Right atrium auricular region (tissue), 2 donors: ENCODE measurements at places on chromosomes 11 and 22.

DNA sequence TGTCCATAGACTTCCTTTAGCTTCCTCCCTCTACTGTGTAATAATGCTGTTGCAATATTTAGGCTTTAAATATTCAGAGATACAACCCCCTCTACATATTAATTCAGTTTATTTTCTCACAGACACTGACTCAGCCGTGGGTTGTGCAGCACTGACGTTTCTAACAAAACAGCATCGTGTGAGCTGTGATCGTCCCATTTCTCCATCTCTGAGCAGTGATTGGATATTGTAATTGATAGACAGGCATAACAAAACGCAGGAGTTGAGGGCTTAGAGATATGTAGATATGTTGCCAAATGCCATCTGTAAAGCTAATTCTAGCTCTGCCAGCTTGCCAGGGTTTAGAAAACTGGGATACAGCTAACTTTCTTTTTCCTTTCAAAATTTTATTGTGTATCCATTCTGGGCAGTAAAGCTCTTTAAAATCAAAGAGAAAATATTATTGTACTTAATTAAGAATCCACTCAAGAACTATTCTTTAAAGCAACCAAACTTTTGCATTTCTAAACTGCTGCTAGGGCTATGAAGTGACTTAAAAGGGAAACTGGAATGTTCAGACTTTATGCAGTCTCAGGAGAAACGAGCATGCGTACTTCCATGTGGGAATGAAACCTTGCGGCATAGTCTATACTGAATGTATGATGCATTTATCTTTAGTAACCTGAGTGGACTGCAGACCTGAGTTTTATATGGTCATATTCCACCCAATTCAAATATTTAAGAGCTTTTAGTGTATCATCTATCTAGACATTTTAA, 22.7 kb downstream of the BTBD10 start:
- no peak for DNase-seq

DNA sequence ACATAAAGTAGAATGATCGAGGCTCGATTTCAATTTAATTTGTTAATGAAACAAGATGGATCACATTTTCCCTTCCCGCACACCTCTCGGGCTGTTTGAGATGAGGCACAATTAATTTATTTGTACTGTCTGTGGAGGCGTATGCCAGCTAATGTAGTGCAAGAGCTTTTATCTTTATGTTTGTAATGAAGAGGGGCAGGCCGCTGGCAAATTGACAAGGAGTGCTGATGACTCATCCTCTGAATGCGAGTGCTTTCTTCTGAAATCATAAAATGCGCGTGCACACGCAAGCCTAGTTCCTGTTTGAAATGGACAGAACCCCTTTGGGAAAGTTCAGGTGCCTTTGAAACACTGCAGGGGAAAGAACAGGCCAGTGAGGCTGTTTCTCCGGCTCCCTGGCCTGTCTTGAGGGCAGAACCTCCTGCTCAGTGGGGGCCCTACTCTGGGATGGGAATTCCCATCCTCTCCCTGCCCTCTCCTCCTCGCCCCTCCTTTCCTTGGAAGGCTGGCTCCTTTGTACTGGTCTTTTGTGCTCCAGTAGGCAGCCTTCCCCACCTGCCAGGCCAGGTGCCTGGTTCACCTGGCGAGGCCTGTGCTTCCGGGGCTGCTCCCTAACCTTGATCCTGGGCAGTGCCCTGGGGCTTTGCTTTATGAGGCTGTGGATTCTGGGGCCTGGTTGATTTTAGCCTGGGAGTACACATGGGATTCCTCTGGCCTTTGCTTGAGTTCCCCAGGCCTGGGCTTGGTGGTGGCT, 50.3 kb downstream of the TEAD1 start:
- peak; percentile 92 for DNase-seq

DNA sequence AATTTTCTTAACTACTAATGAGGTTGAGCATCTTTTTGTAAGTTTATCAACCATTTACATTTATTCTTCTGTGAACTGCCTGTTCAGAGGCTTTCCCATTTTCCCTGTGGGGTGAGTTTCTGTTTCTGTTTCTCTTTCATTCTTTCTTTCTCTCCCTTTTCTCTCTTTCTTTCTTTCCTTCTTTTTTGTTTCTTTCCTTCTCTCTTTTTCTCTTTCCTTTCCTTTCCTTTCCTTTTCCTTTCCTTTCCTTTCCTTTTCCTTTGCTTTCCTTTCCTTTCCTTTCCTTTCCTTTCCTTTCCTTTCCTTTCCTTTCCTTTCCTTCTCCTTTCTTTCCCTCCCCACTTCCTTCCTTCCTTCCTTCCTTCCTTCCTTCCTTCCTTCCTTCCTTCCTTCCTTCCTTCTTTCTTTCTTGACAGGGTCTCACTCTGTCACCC, 8.0 kb upstream of the ZBED5 start:
- DNase-seq, result no peak

GRCh38 chr11:59814021-59814420, 3.4 kb upstream of the MRPL16 start:
- no peak for DNase-seq

- no peak for DNase-seq
These were observed 7.4 kb downstream of the ETS1 start for GRCh38 chr11:128579798-128580504.

- no peak for DNase-seq
These were observed 30.4 kb downstream of the CYP2R1 start for GRCh38 chr11:14861680-14862079.

DNA sequence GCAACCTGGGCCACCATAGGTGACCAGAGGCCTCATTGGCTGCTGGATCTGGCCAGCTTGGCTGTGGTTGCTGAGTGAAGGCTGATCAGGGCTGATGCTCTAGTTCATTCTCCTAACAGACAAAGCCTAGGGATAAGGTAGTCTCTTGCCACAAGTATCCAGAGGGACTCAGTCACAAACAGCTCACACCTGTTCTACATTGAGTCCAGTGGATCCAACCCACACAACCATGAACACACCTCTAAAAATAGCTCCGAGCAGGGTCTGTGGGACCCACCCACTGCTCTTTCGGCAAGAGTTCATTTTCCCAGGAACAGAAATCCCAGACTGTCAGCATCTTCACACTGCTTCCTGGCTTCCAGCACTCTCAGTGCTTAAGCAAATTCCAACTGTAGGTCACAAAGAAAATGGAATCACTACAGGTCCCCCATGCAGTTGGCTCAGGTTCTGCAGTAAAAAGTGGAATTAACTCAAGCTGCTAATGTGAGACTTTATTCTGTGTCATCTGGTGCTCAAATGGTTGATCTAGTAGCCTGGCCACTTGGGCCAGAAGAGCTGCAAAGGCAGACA, 67.3 kb downstream of the PPFIBP2 start:
- no peak for DNase-seq

DNA sequence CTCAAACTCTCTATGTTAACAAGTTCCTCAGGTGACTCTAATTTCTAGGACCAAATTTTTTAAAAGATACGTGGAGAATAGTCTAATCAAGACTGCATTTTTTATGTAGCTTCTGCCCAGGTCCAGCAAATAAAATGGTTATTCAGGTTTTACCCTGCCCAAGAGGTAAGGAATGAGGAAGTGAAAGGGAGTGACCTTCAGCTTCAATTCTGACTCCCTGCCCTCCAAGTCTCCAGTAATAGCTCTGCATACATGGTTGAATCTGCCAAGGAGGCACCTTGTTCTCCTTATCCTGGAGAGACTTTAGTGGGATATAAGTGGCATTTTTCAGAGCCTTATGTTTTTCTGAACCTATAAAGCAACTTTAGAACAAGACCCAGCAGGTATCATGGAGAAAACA, 15.5 kb downstream of the MUC15 start:
- DNase-seq, result no peak

GRCh38 chr11:95760941-95761340, 28.6 kb downstream of the FAM76B start:
- DNase-seq, result no peak

DNA sequence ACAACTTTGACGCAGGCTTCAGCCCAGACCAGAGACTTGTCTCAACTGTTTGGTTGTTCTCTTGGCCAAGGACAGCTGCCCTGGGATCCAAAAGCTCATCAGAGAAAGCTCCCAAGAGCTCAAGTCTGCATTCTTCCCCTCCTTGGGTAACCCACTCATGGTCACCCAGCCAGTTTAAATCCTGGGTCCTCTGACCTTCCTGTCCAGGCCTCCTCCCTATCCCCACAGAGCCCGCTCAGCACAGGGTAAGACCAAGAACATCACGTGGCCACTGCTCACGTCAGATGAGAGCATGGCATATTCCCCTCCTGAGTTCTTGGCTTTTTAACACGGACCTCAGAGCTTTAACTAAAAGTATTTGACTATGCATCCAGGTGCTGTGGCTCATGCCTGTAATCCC, 25.8 kb downstream of the TSKU start:
- peak; percentile 55 for DNase-seq

DNA sequence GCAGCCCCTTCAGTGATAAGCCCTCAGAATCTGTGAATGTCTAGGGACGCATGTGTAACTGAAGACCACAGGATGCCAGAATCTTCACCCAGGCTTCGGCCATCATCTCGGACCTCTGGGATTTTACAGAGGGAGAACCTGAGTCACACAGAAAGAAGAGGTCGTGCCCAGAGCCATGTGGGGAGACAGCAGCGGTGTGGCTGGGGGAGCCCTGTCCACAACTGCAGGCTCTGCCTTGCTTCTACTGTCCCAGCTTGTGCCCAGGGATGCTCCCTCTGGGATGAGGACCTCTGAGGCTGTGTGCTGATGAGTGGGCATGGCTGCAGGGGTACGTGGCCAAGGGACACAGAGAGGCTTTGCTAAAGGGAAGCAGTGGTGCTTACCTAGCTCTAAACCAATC, 582.0 kb downstream of the TBC1D22A start:
- peak; percentile 40 for DNase-seq

DNA sequence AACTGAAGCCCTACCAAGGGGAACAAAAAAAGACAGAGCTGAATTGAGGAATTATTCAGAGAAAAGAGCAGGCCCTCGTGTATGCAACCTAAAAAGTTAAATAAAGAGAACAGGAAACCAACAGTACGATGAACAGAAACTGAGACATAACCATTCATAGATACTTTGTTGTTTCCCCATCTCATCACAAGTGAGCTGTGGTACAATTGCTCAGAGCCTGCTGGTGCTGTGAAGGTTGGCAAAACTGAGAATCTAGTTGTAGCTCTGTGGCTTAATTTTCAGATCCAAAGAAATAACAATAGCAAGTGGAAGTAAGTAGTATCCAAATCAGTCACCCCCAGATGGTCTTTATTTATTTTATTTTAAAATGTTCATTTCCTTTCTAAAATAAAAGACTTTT, 37.7 kb upstream of the BLID start:
- DNase-seq, result no peak

GRCh38 chr11:72433455-72434036, 785 bp downstream of the CLPB start:
- no peak for DNase-seq

- no peak for DNase-seq
These were observed 1.7 kb upstream of the SLC29A2 start for GRCh38 chr11:66373265-66373664.

DNA sequence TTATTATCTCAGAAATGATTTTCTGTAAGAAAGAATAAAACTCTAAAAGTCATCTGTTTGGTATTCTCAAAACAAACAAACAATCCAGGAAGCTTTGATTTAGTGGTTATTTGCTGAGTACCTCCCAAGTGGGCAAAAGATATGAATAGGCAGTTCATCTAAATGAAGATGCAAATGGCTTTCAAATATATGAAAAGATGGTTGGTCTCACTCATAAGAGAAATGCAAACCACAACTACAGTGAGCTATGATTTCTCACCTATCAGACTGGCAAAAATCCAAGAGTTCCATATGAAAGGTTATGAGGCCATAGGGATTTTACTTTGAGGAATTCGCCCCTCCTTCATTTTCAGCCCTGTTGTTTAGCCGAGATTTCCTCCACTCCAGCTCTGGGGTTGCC, 11.3 kb upstream of the P2RY2 start:
- no peak for DNase-seq

- DNase-seq, result no peak
These were observed 493.8 kb downstream of the NTM start for GRCh38 chr11:131864228-131864627.

GRCh38 chr11:35629914-35630313, 11.7 kb downstream of the FJX1 start:
- DNase-seq, result no peak

- no peak for DNase-seq
These were observed 8.7 kb upstream of the CARD18 start for GRCh38 chr11:105148241-105148640.

DNA sequence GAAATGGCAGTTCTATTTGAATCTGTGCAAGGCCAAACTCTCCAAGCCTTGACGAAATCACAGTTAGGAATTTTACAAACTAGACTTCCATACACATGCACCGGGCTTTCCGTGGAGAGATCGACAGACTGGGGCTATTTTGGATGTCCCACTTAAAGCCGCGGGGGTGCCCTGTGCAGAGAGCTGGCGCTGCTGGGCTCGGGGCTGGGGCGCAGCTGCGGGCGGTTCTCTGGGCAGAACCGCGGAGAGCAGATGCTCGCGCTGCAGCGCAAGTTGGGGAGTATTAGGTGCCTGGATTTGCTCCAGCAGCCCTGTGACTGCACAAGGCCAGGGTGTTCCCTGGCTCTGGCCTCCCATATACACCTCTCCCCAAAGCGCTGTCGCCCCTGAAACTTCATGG, 67.2 kb downstream of the SPATA19 start:
- DNase-seq, result no peak

- DNase-seq, result no peak
These were observed 6.2 kb downstream of the TUB start for GRCh38 chr11:8087185-8087584.

- DNase-seq, result no peak
These were observed 22.4 kb downstream of the DERL3 start for GRCh38 chr22:23816156-23816976.

GRCh38 chr22:37287550-37287951, 5.2 kb downstream of the CYTH4 start:
- no peak for DNase-seq

- no peak for DNase-seq
These were observed 27.3 kb downstream of the BDNF start for GRCh38 chr11:27672836-27673464.

DNA sequence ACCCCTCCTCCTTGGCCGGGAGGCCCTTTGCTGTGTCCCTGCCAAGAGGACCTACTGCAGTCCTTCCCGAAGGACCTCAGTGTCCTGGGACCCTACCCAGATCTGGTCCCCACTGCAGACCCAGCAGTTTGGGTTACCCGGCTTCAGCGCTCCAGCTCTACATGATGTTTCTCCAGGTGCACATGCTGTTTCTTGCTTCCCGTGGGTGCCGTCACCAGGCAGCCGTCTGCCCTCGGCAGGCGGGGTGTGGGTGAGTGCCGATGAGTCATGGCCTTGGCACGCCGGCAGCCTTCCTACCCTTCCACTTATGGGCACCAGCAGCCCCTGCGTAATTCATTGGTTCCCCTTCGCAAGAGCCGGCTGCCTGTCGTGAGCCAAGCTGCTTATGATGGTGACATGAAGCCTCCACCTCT, 101.8 kb downstream of the BCR start:
- DNase-seq, result peak; percentile 73

GRCh38 chr22:41532908-41533825, 11.1 kb downstream of the POLR3H start:
- peak; percentile 74 for DNase-seq

GRCh38 chr22:22460635-22461034, 47.9 kb downstream of the ZNF280B start:
- DNase-seq, result no peak

DNA sequence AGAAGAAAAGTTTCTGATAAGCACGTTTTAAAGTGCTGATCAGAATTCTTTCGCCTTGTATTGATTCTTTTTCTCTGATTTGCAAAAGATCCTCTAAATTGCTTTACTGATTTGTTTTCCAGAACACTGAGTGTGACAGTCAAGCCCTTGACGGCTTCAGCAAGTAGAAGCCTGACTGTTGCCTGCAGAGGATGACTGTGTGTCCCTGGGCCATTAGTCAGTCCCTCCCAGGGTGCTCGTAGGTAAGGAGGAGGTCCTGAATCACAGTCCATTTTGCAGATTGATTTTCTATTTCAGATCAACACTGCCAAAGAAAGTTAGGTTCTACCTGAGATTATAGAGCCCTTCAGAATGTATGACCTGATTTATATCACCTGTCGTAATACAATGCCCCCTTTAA, 38.6 kb upstream of the POGLUT3 start:
- no peak for DNase-seq
